ENCODE measurements at places on chromosomes 5 and 9.
A peak's percentile ranks its signal among the peaks of the same experiment; 100 is the strongest.

GRCh38 chr9:107588393-107588792, 98.8 kb upstream of the KLF4 start:
- no peak for DNase-seq

- no peak for DNase-seq
Observed at GRCh38 chr5:116517488-116517887, 57.1 kb downstream of the SEMA6A start.

GRCh38 chr5:10756549-10756948, 4.5 kb downstream of the DAP start:
- DNase-seq: peak; percentile 64

DNA sequence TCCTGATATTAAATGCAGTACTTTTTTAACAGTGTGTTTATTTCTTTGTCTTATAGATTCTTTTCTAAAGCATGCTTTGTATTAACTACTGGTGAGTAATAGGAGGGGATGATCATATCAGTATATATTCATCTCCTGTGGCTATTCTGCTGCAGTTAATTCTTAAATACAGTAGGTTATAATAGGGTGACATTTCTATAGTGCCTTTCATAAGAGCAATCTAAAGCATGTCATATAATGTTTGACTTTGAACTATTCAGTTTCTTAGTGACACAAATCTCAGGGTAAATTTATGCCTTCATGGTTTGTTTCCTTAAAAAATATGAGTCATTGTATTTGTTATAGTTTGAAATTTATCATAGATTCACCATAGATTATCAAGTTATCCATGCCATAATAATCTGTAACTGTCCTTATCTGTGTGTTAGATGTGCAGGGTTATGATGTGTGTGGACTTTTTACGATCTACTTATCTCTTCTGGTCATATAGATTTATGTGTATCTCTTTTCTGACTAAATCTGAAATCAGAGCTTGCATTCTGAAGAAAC, 1019.5 kb downstream of the NR2F1-AS1 start:
- DNase-seq: no peak

DNA sequence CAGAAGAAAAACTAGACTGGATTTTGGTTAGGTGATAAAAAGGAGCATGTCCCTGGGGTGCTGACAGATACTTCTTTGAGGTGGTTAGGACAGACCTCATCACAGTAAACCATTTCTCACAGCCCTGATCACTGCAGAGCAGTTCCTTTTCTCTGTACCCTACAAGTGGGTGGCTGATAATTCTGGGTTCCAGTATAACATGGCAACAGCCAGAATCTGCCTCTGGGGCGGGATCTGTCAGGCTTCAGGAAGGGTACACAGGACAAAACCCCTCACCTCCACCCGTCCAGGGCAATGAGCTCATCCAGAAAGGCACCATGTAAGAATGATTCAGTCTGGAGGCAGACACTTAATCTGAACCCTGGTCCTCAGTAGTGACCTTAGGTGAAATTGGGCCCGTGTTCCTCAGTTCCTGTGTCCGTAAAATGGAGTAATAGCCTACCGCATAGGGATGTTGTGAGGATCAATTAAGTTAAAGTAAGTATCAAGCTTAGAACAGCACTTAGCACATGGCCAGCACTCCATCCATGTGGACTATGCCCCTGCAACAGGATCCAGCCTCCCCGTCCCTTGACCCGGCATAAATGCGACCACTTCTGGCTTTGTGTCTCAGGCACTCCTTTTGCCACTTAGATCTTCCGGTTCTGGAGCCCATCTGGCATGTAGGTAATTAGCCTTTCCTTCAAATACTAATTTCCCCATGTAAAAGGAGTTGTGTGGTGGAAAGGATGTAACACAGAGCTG, 129.2 kb downstream of the LHFPL2 start:
- DNase-seq: no peak

GRCh38 chr9:132161743-132162184, at the start of gene NTNG2:
Gene NTNG2, plus strand, starts transcription at chr9:132162058. Its CDS starts 4,774 bp downstream, at chr9:132166832.
- DNase-seq: no peak

- DNase-seq: peak; percentile 6
Observed at GRCh38 chr9:108612513-108612912, 243.3 kb downstream of the ACTL7B start.

GRCh38 chr5:108660291-108660690, 87.4 kb upstream of the FER start:
- DNase-seq: no peak

GRCh38 chr9:131235480-131235851, 40.8 kb downstream of the FAM78A start:
- DNase-seq: no peak

- DNase-seq: no peak
Observed at GRCh38 chr9:116565986-116566385, 121.1 kb upstream of the TRIM32 start.

DNA sequence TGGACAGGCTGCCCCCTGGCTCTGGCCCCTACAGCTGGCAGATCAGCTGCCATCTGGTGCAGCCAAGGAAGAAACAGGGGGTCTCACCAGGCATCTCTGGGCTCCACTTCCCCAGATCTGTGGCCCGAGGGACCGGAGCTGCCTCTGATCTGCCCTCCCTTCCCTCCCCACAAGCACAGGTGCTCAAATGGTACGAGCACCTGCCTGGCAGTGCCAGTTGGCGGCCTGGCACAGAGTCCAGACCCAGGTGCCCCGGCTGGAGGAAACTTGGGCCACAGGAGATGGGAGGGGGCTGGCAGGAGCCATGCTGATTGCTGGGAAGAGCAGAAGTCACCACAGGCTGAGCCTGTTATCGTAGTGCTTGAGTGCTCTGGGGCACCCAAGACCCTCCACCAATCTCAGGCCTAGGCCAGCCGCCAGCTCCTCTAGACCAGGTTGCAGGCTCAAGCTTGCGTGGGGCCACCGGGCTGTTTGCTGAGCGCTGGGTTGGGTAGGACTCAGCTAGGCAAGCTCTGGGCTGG, 5.0 kb upstream of the CAMK2A start:
- DNase-seq: no peak

DNA sequence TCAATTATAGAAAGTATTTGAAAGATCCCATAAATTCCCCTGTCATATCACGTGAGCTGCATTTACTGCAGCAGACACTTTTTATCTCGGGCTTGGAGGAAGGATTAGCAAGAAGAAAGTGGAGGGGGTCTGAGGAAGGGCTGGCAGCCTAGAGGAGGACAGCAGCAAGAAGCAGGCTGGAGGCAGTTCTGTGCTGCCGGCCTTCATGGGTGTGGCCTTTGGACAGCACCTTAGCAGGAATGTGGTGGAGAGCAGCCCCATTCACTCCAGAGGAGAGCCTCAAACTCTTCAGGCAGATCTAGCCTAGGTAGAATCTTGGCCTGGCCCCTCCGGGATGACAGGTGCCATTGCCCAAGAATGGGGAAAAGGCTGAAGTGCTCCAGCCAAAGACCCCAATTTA, 89.8 kb upstream of the GABRP start:
- DNase-seq: no peak
